Panc1 (cell line): ENCODE measurements at places on chromosomes 13 and 19.

GRCh38 chr19:245457-245856 is 45.7 kb downstream of the PLPP2 start:
- no peak for DNase-seq

GRCh38 chr13:20559659-20560356 is 7.1 kb upstream of the IFT88 start:
- no peak for DNase-seq

GRCh38 chr19:17170538-17171297 is 44.4 kb upstream of the USE1 start:
- no peak for DNase-seq

DNA sequence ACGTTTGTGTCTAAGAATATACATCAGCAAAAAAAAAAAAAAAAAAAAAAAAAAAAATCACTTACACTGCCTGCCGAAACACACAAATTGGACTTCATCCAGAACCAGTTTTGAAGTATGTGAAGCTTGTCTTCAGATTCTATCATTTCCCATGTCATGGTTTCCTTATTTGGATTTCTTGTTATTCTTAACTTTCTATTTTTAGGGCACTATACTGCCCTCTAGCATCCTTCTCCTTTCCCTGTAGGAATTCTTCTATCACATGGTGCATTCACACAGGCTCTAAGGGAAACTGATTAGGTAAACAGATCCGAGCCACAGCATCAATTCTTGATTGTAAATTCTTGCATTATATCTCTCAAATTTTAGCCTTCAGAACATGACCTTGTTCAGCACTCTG is 1507.5 kb downstream of the OLFM4 start:
- DNase-seq: no peak

DNA sequence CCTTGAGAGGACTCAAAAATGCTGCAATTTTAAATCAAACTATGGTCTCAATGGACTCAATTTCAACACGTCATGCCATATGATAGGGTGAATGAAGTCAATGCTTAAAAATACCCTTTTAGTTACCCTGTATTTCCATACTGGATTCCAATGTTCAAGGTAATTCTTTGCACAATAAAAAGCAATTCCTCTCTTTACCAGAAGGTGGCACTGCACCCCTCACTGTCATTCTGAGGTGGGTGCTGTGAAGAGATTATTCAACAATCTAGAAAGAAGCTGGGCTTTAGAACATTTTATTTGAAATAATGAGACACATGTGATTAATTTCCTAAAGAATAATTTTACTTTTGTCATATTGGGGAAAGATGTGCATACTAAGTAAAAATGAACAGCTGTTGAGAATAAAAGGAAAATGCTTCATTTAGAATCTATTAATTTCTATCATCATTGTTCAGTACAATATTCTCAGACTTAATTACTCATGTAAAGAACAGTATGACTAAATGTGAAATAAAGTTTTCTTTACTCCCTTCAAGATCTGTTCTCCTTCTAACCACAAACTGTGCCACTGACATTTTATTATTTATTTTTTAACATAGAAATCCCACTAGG is 789.1 kb downstream of the GPC5 start:
- DNase-seq: peak; percentile 15

DNA sequence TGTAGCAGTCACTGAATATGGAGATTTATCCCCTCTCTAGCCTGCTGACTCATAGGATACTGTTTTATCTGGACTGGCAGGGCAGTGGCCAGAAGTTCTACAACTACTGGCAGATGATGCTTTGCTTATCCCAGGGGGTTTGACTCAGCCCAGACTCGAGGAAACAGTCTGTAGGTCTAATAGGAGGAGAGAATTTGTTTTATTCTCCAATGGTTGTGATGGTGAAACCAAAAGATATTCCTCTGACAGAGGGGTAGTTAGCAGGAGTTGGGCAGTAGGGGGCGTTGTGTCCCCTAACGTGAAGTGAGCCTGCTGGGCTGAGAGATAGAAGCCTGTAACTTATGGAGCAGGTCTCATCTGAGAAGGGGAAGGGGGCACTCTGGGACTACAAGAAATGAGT is 74.9 kb downstream of the WTIP start:
- DNase-seq: no peak

DNA sequence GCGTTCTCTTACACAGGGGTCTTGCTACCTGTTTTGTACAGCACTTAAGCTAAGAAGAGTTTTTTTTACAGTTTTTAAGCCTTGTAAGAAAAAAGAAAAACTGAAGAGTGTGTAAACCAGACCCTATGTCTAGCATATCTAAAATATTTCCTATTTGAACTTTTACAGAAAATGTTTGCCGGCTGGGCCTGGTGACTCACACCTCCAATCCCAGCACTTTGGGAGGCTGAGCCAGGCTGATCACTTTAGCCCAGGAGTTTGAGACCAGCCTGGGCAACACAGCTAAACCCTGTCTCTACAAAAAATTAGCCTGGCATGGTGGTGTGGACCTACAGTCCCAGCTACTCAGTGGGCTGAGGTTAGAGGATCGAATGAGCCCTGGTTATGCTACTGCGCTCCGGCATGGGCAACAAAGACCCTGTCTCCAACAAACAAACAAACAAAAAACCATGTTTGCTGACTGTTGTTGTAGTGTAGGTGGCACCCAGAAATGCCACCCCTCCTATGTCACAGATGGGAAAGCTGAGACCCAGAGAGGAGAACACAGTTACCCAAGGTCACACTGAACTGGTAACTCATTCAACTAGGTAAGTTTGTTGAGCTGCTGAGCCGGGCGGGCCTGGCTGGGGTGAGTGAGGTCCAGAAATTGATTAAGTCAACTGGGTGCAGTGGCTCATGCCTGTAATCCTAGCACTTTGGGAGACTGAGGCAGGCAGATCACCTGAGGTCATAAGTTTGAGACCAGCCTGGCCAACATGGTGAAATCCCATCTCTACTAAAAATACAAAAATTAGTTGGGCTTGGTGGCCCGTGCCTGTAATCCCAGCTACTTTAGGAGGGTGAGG is 1.9 kb upstream of the VASP start:
- DNase-seq: no peak

GRCh38 chr19:40216777-40217026 is 1.5 kb downstream of the TTC9B start:
- no peak for DNase-seq

DNA sequence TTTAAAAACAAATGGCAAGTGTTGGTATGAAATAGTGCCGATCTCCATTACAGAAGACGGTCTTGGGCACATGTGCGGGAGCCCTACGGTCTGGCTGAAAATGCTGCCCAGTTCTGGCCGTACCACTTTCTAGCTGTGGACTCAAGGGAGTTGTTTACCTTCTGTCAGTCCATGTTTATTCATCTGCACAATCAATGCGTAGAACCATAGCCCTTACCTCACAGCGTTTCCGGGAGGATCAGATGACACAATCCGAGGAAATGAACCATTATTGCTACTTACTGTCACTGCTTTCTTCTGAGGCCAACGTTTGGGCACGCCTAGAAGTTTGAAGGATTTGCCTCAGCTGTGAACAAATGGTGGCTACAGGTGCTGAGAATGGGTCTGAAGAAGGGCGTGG is 31.2 kb downstream of the GADD45B start:
- DNase-seq: peak; percentile 77

DNA sequence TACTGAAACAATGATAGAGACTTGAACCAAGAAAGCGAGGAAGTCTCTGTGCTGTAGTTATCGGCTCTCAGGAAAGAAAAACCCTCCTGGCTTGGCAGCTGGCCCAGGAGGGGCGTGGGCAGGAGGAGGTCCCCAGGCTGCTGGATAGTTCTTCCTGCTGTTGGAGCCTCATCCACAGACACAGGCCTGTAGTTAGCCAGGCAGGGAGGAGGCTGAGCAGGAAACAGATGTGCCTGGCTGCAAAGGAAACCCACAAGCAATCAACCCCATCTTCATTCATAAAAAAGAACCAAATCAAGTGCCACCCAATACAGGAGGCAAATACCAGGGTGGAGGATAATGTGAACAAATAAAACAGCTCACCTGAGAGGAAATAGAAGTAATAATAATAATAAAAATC is 86.2 kb downstream of the IRS2 start:
- no peak for DNase-seq

GRCh38 chr13:36029166-36029565 is 102.0 kb downstream of the DCLK1 start:
- DNase-seq: no peak

DNA sequence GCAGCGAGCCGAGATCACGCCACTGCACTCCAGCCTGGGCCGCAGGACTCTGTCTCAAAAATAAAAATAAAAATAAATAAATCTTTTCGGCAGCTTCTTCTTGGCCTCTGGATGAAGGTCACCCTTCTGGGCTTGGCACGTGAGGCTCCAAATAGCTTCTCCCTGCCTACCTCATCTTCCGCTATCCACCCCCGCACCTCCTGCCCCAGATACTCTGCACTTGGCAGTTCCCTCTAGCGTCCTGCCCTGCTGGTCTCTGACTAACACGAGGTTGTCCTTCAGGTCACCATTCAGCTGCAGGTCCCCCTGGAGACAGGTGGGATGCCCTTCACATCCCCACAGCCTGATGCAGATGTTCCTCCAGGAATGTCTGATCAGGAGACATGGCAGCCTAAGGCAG is 8.5 kb upstream of the CCL25 start:
- DNase-seq: no peak

GRCh38 chr19:33302974-33303790 is 848 bp upstream of the CEBPA start:
- no peak for DNase-seq

DNA sequence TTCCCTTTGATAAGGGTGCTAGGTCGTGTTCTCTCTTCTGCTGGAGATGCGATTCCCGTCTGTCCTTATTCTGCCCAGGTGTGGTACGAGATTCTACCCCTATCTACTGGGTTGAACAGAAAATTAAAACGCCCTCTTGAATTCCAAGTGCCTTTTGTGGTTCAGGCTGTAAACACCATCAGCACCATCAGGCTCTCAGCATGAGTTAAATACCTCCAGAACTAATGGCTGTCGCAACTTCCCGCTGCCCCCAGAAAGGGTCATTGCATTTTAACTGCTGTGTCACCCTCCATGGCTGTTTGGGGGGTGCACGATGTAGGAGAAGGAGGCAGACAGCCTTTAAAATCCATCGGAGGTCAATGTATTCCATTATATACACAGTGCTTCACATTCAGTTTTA is 177.4 kb downstream of the OXGR1 start:
- DNase-seq: no peak

DNA sequence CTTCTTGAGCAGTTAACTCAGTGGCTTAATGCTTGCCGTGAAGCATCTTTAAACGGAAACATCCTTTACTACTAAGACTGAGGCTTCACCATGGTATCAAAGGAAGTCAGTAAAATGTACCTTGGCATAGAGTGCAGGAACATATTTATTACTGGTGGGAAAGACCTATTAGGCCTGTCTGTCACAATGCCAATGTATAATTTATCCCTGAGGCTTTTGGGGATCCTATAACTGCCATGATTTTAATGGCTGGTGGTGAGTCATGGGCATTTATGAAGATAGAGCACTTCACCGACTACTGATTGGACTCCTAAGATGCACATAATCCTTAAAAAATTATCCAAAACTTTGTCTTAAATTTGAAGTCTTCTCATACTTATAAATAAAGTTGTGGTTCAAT is 79.6 kb downstream of the FGF14 start:
- DNase-seq: no peak

GRCh38 chr13:110409581-110409992 is 102.5 kb downstream of the COL4A2 start:
- no peak for DNase-seq

DNA sequence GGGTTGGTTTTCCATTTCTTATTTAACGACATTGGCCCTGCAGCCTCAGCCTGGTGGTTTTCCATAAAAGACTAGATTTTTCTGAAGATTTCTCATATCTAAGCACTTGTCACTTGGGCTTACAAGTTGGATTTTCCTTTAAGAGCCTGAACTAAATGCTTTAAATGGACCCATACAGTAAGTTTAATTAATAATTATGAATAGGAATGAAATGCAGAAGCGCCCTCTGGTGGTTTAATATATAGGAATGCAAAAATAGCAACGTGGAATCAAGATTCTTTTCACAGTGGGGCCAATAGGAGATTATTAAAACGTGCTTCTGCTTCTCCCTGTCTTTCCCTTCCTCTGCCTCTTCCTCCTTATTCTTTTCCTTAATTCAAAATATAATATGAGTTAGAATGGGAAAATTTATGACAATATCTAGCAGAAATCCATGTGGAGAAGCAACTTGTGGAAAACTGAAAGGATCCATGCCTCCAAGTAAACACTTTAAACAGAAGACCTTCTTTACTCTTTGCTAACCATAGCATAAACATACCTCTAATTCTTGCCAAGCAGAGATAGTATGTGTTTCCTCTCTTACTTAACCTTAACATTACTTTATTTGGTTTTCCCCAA is 324.0 kb downstream of the GPC5 start:
- no peak for DNase-seq

DNA sequence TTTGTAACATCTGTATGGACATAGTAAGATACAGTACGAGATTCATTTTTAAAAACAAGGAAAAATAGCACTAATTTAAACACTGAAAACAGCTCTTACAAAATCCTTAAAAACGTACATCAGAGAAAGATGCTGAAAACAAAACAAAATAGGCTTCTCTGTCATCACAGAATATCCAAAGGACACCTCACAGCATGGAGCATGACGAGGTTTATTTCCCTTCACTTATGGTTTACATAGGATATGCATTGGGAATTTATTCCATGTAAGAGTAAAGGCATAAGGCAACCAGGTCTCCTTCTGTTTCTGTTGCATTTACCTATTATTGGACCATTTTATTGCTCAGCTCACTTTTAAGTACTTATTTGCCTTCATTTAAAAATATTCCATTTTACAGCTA is 3.0 kb downstream of the KCTD12 start:
- no peak for DNase-seq

DNA sequence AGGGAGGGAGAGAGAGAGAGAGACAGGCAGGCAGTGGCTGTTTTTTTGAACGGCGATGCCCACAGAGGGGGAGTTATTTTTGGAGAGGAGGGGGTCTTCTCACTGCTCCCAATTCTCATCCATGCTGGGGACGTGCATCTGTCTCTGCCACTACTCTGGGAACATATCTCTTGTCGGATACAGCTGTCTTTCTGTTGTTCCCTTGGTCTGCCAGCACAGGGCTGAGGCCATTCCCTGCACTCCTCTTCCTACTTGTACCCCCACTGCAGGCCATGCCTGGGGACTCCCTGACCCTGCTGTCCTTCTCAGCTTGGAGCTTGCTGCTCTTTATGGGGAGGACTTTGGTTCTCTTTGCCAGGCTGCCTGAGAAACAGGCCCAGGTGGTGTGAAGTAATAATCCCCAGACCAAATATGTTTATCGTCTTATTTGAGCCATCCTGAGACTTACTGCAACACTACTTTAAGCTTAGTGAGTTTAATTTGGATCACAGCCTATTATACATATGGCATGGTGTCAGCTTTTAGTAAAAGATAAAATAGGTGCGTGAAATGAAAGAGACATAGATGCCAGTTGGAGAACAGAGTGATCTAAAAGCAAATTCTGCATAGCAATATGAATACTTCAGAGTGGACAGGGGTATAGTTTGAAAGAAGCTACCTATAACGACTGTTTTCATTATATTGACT is 19.1 kb downstream of the LRCH1 start:
- DNase-seq: no peak

DNA sequence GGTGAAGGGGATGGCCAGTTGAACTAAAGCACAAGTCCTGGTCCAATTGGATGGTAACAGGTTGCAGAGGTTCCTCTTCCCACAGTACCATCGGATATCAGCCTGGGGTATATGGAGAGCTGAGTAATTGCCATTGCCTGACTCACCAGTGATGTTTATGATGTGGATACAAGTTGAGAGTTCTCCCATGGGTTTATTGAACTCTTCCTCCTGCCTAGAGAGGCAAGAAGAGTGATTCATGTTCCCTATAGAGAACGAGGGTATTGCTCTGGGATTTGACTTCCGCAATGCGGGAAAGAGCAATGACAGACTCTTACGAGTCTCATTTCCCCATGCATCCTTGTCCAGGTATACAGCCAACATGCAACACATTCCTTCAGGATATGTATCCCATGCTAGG is 111.3 kb upstream of the PCDH9 start:
- DNase-seq: no peak
